ENCODE measurements at places on chromosomes 7 and 10.
A peak's percentile ranks its signal among the peaks of the same experiment; 100 is the strongest.

DNA sequence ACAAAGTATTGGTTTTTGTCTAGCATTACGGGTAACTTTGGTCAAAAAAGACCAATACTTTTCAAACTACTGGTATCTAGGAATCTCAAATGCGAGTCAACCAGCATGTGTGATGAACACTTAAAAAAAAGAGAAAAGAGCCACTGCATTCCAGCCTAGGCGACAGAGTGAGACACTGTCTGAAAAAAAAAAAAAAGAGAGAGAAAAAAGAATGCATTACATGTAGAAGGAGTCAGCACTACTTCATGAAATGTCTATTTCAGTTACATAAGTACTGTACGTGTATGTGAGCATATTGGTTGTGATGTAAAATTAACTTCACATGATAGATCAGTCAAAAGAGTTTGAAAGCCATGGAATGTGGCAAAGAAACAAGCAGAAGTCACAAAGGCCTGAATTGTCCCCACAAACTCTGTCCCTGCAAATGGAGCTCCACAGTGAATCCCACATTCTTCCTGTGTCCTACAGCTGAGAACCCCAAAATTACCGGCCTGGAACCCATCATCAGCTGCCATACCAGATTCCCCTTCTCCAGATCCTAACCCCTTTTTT, 1.6 kb downstream of the DENND11 start:
- DNase-seq = no peak

DNA sequence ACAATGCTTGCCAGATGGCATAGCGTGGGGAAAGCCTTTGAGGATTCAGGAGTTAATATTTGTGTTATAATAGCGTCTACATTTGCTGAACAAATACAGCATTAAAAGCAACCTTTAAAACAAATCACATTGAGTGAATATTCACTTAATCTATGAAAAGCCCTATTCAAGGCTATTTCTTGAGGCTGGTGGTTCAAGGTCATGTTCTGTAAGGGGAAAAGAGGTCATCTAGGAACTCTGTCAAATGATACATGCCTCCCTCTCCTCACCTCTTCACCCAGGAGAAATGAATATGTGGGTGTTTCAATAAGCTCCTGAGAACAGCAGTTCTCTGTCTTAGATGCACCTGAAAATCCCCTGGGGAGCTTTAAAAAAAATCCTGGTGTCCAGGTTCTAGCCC, 303.0 kb downstream of the ELMO1 start:
- DNase-seq = no peak

DNA sequence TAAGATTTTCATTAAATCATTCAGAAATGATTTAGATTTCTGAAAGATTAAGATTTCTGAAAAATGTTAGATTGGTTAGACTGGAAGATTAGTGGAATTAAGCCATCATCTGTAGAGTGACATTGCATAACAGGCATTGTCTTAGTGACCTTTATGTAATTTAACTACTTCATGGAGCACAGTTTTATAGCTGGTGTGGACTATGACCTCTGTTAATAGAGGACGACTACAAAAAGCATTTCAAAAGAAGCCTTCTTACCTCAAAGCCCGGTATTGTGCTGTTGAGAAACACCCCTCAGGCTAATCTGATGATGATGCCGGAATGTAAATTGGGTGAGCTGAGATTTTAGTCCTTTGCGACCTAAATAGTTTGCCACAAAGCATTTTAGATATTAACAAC, 55.6 kb downstream of the GALNT11 start:
- DNase-seq = no peak

DNA sequence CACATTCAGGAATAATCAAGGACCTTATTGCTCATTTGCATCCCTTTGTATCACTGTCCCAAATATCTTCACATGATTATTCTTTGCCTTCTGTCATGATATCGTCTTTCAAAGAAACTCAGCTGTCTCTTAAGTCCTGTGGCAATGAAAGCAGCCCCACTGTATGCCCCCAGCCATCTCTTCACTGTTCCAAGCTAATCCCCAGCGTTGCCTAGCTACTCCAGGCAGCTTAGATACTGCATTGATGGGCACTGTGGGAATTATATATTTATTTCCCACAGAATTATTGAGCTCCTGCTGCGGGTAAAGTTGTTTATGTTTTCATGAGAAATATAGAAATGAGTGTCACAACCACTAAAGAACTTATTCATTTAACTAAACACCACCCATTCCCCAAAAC, 38.8 kb downstream of the SND1 start:
- DNase-seq = no peak

DNA sequence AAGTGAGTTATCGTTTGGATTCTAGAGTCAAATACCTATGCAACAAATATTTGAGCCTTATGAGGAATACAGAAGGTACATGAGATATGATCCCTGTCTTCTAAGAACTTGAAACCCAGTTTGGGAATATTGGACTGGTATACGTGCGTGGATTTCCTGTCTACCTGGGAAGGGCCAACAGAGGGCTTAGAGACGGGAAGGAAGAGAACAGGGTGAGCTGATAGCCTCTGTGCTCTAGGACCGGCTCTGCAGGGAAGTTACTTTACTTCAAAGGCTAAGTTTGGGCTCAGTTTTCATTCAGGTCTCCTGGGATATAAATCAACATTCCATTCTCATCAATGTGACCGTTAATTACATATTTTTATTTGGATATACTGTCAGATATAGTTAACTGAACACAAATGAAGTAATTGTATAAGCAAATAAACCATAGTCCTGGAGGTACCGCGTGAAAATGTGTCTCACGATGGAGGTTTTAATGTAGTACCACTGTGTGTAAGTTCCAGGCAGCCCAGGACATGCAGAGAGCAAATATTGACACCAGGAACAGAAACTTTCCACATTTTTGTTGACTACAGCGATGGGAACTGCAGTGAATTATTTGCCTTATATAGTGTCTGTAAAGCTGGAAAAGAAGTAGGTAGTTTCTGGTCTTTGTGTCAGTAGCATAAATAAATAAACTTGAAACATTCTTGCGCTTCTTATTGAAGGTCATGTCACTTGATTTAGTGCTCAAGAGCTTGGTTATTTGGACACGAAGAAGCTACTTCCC, 8.6 kb downstream of the CHST12 start:
- no peak for DNase-seq

DNA sequence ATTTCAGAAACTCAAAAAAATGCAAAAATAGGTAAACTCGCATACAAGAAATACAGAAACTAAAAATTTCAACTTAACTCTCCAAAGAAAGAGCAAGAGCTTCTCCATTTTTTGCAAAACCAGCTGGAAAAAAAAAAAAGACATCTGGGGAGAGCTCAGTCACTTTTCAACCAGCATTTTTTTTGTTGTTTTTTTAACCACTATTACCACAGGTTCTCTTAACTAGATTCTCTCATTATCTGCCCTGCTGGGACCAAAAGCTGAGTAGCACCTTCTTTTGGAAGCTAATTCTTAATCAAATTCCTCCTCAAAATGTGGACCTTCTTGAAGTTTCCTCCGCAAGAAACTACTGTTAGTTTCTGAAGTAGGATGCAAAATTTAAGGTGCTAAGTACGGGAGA, 14.2 kb downstream of the IGF2BP3 start:
- no peak for DNase-seq

DNA sequence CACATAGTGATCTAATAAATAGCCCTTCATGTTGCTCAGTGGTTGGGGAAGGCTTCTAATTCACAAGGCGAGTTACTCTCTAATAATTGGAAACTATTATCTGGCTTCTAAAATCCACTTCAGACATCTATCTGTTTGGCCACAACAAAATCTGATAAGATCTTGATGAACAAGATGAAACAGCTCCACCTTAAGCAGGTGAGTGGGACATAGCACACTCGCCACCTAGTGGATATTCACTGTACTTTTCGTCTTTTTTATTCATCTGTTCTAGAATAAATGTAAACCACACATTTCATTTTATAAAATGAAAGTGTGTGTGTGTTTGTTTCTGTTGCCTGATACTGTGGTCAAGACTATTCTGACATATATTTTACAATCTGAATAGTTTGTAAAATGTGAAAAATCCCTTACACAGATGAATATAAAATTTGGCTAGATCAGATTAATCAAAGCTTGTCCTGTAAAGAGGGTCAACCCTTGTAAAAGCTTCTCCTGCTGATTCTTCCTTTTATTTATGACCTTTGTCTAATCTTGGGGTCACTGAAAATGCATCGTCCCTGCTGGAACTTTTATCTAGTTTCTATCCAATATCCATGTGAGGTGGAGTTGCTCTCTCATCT, 26.5 kb upstream of the CNTNAP2 start:
- DNase-seq = no peak

GRCh38 chr7:74380720-74381119, 73.0 kb upstream of the GTF2IRD1 start:
- DNase-seq = no peak

GRCh38 chr10:77505431-77506334, 131.9 kb downstream of the KCNMA1 start:
- DNase-seq = no peak

DNA sequence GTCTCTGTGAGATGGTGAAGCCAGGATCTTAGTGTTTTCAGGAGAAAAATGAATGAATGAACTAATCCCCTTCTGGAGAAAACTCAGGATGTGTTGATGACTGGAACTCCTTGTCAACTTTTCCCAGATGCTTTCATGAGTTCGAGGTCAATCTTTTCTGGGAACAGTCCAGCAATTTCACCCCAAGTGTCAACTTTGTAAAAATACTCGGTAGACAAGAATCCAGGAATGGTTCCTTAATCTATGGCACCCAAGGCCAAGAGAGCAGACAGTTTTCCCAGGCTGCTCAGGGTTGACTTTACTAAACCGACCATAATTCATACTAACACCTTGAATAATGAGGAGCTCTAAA, 31.1 kb upstream of the LYZL1 start:
- no peak for DNase-seq

- peak; percentile 38 for DNase-seq
These were observed 73.8 kb upstream of the SFMBT2 start for GRCh38 chr10:7484456-7485243.

- DNase-seq = no peak
These were observed 105.3 kb upstream of the TPK1 start for GRCh38 chr7:144941127-144941526.

DNA sequence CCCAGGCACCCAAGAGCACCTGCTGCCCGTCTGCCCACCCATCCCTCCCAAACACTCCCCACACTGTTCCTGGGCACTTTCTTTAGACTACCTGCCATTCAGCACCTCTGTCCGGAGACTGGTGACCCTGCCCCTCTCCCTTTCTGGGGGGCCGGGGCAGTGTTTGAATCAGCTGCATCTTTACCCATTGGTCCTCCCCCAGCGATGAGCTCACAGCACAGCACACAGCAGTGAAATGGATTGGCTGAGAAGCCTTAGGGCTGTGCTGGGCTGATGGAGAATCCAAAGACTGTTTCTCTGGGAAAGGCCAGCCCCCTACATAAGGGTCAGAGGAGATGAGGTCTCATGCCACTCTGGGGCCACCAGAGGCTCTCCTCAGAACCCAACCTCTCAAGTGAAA, 40.2 kb downstream of the VWA2 start:
- DNase-seq = no peak

DNA sequence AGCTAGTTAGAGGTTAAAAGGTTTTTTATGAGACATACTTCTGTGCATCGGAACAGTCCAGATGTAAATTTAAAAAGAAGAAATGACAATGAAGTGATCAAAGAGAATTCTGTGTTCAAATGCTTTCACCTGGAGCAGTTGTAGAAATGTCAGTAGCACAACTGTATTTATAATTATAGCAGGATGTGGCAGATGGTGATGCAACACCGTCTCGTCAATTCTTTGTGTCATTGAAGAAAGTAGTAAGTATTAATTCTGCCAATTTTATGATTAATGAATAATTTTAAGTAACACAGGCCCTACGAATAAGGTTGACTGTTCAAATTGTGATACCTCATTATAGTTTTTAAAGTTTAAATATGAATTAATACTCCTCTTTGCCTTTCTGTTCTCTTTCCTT, 171.1 kb downstream of the ADK start:
- no peak for DNase-seq

DNA sequence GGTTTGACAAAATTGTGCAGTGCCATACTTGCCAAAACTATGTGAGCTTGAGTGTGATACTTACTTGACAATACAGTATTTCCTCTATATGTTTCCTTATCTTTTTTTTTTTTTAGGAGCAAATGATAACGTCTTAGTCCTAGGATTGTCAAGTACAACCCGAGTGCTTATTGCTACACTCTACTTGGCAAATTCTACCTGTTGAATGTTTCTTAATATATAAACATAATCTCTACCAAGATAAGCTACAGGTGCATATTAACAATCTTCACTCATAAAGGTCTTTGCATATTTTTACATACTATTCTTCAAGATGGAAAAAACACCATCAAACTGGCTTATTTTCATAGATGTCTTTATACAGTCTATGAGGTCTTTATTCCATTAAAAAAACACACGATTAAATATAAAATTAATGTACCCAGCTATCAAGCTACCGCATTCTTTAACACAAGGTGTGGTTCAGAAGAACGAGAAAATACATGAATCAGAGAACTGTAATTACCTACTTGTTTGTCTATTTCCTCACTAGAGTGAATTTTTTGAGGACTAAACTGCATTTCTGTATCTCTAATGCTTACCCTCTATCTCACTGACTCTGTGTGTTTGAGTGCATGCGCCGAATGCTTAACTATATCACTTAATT, 76.1 kb upstream of the PDSS1 start:
- DNase-seq = no peak

DNA sequence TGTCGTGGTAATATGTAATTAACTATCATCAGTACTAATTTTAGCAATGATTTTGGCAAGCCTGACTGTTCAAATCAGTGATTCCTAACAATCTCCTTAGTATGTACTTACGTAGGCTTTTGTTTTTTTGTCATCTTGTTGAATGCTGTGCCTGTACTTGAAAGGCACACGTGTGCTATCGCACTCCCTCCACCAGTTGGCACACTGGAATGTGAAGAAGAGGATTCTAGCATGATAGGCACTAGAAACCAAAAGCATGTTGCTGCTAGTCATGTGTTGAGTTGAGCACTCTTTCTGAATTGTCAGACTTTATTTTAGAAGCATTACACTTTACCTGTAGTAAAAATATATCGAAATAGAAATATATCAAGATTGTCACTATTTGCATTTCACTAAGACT, 59.1 kb downstream of the TASOR2 start:
- DNase-seq = no peak

GRCh38 chr10:132158122-132158741, 28.5 kb upstream of the DPYSL4 start:
- DNase-seq = no peak

DNA sequence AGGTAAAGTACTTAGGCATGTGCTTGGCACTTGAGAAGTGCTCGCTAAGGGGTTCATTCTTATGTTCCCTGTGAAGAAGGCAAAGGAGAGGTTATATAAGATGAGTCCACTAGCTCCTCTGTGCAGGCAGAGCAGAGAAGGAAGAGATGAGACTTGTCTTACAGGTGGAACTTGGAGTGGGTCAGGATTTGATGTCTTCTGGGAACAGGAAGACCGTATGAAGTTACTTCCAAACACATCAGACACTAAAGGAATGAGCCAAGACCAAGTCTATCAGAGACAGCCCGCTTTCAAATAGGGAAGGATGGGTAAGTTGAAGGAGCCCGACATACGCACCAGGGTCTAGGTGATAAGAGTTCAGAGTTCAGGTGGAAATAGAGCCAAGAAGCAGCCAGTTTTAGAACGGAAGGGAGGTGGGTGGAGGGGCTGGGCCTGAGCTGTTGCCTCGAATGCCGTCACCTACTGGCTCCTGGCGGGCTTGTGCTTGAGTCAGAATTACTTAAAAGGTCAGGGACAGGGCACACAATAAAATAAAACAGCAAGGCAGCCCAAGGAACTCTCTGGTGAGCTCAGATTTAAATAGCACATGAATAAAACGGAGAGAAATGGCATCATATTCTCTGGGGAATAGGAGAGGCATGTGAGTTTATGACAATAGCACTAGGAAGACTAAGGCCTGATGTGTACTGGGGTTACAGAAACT, 56.1 kb upstream of the GRB10 start:
- no peak for DNase-seq

- DNase-seq = no peak
These were observed 4.1 kb downstream of the ERCC6 start for GRCh38 chr10:49534670-49535381.

All from stimulated activated CD8-positive, alpha-beta memory T cell treated with anti-CD3 and anti-CD28 coated beads, Interleukin-7, amount 100 ng/mL, for 1 hour (primary cell).